Endothelial cell of umbilical vein (primary cell): ENCODE measurements at places on chromosomes 4 and X.

DNA sequence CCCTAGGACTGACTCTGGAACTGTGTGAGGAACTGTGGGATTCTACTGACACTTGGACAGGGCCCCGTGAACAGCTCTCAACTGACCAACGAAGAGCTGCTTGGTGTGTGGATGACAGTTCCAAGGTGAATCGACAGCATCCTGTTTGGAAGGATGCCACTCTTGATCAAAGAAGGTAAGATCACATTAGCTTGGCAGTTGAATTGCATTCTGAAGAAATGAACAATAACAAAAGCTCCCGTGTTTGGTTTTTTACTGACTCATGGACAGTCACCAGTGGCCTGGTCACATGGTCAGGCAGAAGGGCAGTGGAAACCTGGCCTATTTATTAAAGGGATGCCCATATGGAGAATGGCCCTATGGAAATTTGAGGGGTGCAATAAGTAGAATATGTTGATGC, 33.1 kb upstream of the GPR34 start:
- DNase-seq = no peak

DNA sequence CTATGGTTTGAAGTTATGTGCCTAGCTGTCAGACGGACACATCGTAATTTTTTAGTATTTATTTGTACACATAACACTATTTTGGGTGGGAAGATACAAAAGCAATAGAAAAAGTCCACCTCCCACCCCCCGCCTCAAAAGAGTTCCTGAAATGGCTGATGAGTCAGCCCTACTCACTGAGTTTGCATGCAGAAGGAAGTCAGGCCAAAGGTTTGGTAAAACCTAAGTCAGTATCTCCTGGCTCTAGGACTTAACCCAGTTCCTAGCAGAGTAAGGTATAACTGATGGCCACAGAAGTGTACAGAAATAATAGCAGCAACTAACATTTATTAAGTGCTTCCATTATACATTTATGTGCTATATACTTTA, 2.9 kb upstream of the KLHL2 start:
- DNase-seq = peak; percentile 8

DNA sequence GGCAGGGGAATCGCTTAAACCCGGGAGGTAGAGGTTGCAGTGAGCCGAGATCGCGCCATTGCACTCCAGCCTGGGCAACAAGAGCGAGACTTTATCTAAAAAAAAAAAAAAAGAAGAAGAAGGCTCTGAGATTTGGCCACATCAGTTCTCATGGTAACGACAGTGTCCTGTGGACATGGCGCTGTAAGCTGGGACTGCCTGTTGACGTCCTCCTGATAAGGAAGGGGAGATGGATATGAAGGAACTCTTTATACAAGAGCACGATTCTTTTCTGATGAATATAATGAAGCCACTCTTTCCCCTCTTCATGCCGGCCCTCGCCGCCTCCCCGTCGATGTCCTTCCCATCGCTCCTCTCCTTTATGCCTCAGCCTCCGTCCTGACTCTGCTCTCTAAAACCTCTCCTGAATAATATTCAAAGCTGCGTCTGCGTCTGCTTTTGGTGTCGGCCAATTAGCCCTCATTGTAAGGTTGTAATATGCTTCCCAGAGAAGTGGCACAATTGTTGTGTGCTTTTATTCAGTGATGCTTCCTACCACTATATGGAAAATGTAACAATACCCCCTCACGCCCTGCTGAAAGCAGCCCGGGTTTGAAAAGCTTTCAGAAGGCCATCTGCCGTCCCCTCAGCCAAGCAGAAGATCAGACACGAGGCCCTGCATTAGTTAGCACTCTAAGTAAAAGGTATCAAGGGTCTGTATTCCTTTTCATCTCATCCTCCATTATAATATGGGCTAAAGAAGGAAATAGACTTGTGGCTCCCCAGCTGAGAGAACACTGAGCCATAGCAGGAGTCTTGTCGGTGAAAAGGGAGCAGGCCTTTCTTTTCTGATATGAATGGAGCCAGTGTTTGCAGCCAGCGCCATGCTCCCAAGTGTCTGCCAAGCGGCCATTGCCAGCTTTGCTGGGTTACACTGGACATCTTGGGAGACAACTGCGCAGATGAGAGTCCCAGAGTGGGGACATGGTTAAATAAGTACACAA, 22.1 kb upstream of the SCOC start:
- no peak for DNase-seq

- no peak for DNase-seq
These were observed 32.4 kb downstream of the KLHL8 start for GRCh38 chr4:87188048-87188447.

- no peak for DNase-seq
These were observed 35.7 kb downstream of the STBD1 start for GRCh38 chr4:76342191-76342590.

- DNase-seq = no peak
These were observed 337.3 kb downstream of the CENPC start for GRCh38 chr4:67207941-67208441.

GRCh38 chr4:48175806-48176205, 41.8 kb upstream of the TXK start:
- DNase-seq = peak; percentile 36

GRCh38 chr4:11546391-11547175, 117.9 kb upstream of the HS3ST1 start:
- DNase-seq = peak; percentile 62

DNA sequence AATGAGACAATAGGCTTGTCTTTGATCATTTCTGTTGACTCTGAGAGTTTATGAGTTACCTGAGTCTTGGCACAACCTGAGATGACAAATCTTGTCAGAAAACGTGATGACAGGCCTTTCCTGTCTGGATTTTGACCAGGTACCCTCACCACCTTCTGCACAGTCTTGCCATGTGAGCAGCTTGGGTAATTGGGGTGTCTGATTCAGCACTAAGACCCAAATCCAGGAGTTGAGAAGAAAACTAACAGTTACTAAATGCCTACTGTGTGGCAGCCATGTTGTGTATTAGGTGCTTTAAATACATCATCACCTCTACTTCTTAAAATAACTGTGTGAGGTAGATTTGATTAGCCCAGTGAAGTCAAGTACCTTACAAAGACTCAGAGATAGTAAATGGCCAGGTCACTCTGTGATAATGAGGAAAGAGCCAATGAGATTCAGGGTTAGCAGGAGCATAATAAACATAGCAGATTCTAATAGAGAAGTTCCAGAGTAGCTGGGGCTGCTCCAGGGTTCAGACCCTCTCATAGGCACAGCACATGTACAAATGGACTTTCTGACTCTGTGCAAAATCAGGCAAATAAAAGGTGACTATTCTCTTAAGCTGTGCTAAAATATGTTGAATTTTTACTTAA, 2.8 kb downstream of the EREG start:
- no peak for DNase-seq

DNA sequence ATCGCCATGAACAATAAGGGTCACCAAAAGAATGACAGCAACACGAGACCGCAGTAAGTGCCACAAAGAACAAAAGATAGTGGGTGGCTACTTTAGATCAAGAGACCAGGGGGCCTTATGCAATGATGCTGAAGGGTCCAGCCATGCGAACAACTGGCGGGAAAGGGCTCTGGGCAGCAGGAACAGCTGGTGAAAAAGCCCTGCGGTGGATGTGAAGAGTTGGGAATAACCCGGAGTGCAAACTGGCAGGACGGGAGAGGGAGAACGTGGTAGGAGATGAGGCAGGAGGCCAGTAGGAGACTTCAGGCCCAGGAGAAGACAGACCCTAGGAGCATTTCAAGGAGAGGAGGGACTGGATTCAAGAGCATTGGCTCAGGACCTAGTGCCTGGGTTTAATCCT, 120.2 kb downstream of the AFAP1 start:
- no peak for DNase-seq

DNA sequence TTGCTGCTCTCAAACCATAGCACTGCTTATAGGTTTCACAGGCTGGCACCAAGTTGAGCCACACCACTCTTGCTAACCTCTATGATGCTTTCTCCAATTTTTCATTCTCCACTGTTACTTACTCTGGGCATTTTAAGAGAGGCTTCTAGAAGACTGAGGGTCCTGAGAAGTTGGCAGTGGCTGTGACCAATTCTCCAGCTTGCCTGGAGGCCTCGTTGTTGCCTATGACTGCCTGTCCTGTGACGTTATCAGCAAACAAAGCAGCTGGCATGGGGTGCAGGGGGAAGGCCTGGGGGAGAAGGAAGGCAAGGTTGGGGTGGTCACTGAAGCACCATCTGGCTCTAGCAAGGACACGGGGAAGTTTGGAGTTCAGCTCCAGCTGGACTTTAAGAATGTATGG, 30.4 kb upstream of the PDLIM3 start:
- no peak for DNase-seq

- DNase-seq = peak; percentile 88
These were observed at the start of the genes TACC3 and TMEM129 for GRCh38 chr4:1721003-1721665. TSS of gene TACC3 (plus strand) at chr4:1721521. CDS start at chr4:1723422, 1,901 bp downstream. TSS of gene TMEM129 (minus strand) at chr4:1721323. CDS start at chr4:1720837, 486 bp downstream.
